ENCODE measurements at places on chromosomes 16 and 17.
A peak's percentile ranks its signal among the peaks of the same experiment; 100 is the strongest.

DNA sequence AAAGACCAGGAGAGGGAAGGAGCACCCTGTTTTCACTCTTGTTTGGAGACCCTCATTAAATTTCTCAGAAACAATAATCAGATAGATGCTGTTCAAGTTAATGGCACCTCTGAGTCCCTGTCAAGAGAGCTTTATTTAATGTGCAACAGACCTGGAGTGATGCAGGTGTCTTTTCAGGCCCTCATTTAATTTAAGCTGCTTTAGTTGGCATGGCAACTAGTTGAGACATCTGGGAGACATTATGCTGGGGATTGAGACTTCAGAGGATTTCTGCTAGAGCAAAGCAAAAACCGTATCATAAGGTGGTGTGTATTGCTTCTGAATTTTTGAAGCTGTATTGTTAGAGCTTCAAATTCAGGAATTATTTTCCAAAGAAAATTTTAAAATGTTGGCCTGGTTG is 108.5 kb downstream of the NLK start:
- no peak overlapping the region for H3K4me3 ChIP-seq
- no peak for DNase-seq
- H3K36me3 ChIP-seq: no peaks in the 10 kb centered on the region
- H3K4me1 ChIP-seq: no peaks in the 10 kb centered on the region
- no peaks in the 10 kb centered on the region for H3K27me3 ChIP-seq

- DNase-seq: no peak
- H3K36me3 ChIP-seq: no peaks in the 10 kb centered on the region
- no peak overlapping the region for H3K4me3 ChIP-seq
- peaks cover 5% of the 10 kb centered on the region for H3K4me1 ChIP-seq
- no peaks in the 10 kb centered on the region for H3K27me3 ChIP-seq
- H3K27ac ChIP-seq: no peak overlapping the region
These were observed 229.7 kb downstream of the SNX29 start for GRCh38 chr16:12206098-12206748.

DNA sequence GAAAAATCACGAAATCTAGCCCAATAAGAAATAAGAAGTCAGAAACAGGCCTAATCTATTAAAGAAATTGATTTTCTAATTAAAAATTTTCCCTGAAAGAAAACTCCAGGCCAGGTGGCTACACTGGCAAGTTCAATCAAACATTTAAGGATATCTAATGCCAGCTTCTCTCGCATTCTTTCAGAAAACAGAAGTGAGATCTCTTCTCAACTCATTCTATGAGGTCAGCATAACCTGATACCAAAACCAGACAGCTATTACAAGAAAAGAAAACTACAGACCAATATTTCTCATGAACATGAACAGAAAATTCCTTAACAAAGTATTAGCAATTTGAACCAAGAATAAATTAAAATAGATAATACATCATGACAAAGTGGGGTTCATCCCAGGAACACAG is 52.4 kb downstream of the AXIN2 start:
- H3K4me1 ChIP-seq: peaks cover under 1% of the 10 kb centered on the region
- no peaks in the 10 kb centered on the region for H3K36me3 ChIP-seq
- peaks cover 9% of the 10 kb centered on the region for H3K27me3 ChIP-seq
- no peak overlapping the region for H3K27ac ChIP-seq
- no peak overlapping the region for H3K4me3 ChIP-seq
- DNase-seq: no peak

- peaks cover 12% of the 10 kb centered on the region for H3K36me3 ChIP-seq
- no peak overlapping the region for H3K4me3 ChIP-seq
- H3K27ac ChIP-seq: no peak overlapping the region
- DNase-seq: no peak
- H3K27me3 ChIP-seq: no peaks in the 10 kb centered on the region
- peaks cover 40% of the 10 kb centered on the region for H3K4me1 ChIP-seq
These were observed 13.2 kb downstream of the BPTF start for GRCh38 chr17:67838538-67838937.

DNA sequence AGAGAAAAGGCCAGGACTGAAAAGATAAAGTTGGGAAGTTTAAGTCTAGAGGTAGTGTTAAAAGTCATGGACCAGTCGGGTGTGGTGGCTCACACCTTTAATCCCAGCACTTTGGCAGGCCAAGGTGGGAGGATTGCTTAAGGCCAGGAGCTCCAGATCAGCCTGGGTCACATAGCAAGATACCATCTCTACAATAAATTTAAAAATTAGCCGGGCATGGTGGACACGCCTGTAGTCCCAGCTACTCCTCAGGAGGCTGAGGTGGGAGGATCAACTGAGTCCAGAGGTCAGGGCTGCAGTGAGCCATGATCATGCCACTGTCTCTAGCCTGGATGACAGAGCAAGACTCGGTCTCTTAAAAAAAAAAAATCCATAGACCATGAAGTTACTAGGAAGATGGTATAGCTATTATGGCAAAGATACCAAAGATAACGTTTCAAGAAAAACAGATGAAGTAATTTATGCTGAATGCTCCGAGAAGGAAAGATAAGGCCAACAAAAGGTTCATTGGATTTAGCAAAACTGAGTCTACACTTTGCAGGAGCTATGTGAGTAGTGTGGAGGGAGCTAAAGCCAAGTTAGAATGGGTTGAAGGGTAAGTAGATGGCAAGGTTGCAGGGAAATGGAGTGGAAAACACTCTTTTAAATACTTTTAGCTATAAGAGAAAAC is 11.7 kb downstream of the TRIM37 start:
- H3K4me3 ChIP-seq: no peak overlapping the region
- no peak for DNase-seq
- H3K4me1 ChIP-seq: peaks cover 15% of the 10 kb centered on the region
- no peak overlapping the region for H3K27ac ChIP-seq

GRCh38 chr17:76198702-76199101 is 41.6 kb downstream of the RNF157 start:
- peaks cover 76% of the 10 kb centered on the region for H3K36me3 ChIP-seq
- no peaks in the 10 kb centered on the region for H3K27me3 ChIP-seq
- H3K27ac ChIP-seq: peak overlapping the region; percentile 84
- H3K4me3 ChIP-seq: no peak overlapping the region
- no peak for DNase-seq
- peaks cover 75% of the 10 kb centered on the region for H3K4me1 ChIP-seq

Measured in activated CD4-positive, alpha-beta memory T cell treated with anti-CD3 and anti-CD28 coated beads, Interleukin-2, amount 10 ng/mL, durations not matched to agents 7 days and 5 days (primary cell).